SW 1271 (cell line): ENCODE measurements at places on chromosomes 1 and 21.

GRCh38 chr21:31750843-31751242 lies 18.9 kb upstream of the SCAF4 start:
- DNase-seq, result no peak

GRCh38 chr1:46490656-46491442 lies 1.2 kb downstream of the DMBX1 start:
- DNase-seq, result no peak

DNA sequence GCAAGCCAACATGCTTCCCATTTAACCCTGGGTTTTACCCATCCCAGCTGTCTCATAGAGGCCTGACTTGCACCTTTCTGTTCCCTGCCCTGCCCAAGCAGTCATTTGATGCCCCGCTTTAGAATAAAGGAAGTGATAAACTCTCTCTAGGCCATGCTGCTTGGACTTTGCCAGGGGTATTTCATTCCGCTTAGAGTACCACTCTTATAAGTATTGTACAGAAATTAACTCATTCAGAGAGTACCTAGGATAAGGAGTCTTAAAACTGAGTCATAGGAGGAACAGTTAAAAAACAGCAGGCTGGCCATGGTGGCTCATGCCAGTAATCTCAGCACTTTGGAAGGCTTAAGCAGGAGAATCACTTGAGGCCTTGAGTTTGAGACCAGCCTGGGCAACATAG lies 21.0 kb upstream of the LYST start:
- DNase-seq, result no peak

DNA sequence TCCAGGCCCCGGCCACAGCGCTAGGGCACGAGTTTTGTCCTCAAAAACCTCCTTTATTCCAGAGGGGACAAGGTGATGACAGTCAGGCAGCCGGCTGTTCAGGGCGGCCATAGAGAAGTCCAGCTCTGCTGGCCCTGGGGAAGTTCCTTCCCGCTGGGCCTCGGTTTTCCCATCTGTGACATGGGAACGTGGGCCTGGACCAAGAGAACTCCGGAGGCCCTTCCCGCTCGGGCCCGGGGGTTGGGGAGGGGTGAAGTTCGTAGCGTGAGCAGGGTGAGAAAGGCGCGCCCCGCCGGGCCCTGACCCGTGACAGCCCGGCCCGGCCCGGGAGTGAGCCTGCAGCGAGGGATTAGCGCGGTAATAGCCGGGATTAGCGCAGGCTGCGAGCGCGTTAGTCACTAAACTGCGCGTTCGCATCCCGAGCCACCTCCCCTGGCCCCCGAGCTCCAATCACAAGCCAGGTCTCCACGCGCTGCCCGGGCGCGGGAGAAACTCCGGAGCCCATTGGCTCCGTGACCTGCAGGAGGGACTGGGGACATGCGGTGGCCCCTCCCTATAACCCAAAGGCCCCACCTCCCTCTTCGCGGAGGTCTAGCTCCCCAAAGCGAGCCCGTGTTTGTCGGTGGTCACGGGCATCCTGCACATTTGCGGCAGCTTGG lies 29.8 kb upstream of the PADI2 start:
- DNase-seq, result no peak

DNA sequence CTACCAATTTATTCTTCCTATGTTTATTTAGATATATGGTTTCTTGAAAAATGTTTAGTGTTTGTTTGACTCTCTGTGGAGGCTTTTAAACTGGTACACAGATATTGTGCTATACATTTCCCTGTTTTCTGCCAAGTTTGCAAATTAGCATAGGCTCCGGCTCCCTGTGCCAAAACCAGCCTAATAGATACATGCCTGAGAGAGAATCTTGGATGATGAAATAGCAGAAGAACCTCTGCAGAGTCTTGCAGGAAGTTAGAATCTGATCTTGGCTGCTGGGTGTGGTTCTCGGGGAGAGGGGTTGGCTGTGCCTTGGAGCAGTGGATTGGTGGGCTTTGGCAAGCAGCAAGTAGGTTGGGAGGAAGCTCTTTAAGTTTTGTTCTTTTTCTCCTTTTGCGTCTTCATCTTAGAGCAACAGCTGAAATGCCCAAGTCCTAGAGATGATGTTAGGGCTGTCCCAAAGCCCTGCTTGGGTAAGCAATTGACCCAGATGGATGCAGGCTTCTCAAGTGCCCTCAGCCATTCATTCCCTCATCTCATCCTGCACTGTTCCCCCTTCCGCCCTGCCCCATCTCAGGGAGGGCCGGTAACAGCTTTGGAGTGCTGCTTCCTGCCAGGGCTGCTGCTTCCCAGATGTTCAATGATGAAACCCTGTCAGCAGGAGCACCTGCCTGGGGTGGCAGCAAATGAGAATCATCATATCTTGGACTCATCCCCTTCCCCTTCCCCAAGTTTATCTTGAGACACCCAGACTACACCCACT lies 9.3 kb downstream of the PLA2G2A start:
- no peak for DNase-seq

DNA sequence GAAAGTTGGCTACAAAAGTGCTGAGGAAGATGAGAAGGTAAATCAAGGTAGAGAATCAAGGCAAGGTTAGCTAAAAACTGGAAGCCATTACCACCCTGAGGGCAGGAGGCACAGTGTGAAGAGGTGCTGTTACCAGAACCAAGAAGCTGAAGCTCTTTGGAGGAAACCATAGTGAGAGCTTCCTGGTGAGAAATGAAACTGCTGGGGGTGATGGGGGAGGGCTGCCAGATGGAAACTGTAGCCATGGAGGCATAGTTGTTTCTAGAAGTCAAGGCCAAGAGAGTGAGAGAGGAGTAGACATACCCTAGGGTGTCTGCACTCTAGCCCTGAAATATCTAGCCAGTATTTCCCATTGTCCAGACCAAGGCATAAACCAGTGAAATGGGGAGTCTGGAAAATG lies 28.7 kb downstream of the IFI44 start:
- no peak for DNase-seq

DNA sequence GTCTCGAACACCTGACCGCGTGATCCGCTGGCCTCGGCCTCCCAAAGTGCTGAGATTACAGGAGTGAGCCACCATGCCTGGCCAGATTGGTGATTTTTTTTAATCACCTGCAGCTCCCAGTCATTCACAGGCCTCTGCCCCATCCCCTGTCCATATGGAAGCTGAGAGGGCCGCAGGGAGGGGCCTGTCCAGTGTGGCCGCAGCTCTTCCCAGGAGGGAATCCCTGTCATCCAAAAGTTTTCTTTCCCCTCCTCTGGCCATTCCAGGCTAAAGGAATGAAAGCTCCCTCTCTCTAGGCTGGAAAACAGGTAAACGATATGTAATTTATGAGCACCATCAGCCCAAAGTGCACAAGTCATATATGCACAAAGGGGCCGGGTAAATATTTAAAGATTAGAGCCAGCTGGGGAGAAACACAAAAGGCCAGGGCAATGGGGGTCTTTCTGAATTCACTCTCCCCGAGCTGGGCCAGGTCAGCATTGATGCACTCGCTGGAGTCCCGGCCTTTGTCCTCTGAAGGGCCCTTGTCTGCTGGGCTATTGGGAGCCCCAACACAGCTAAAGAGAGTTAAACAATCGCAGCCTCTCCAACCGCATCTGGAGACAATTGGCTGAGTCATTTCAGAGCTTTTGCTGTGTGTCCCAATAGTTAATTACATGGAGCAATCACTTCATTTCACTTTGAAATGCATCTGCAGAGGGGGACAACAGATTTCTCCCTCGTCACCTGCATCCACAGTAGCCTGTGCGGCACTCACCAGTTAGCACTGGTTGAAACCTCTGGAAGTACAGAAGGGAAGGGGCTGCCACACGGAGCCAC lies 3.8 kb upstream of the HES3 start:
- DNase-seq, result no peak

GRCh38 chr21:29025328-29025713 lies 853 bp downstream of the USP16 start:
- no peak for DNase-seq

DNA sequence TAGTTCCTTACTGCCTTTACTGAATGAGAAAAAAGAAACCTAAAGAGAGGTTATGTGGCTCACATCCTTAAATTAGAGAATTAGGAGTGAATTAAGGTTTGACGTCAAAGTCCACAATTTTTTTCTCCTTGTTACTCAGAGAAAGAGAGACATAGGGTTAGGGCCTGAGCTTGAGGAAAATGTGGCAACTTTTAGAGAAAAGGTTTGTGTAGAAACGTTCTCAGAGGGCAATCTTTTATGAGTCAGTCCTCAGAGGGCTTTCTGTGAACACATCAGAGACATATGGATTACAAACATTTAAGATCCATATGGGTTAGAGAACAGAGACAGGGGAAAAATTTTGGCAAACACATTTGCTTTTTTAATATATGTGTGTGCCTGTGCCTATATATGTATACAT lies 242.8 kb downstream of the TGFB2 start:
- DNase-seq, result no peak

DNA sequence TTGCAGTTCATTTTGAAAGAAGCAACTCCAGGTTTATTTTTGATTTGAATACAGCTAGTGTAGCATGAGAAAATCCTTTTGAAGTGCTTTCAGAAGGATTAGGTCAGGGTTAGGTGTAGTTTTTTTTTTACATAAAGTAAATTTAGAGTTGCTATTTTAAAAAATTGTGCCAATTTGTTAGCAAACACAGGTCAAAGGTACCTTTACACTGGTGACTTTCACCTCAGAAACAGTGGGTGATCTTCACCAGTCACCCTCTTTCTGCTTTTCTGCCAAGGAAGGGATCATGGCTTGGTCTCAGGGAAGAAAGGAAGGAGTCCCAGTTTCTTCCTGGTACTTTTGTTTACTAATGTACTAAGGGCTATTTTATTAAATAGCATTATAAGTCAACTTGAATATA lies 111.5 kb downstream of the SDCCAG8 start:
- no peak for DNase-seq
